Parietal lobe (tissue), 2 donors: ENCODE measurements at places on chromosomes 7 and 10. TPM values are rescaled to one million over a fixed set of nuclear protein-coding genes. Genes with fewer than 3 reads are reported as not detected.

The CNPY1 gene
- not detected for total RNA-seq

The CADPS2 gene
- 10.0 TPM for total RNA-seq

The PRKG1 gene
- 27.2 TPM for total RNA-seq

The C1QL3 gene
- total RNA-seq: 16.9 TPM

The ZNF746 gene
- total RNA-seq: 27.2 TPM

The PILRA gene
- 3.8 TPM for total RNA-seq

The CALHM1 gene
- total RNA-seq: not detected

The ADK gene
- 42.6 TPM for total RNA-seq

The NUTM2A gene
- 3.1 TPM for total RNA-seq

The ICA1 gene
- total RNA-seq: 32.2 TPM

The MACC1 gene
- total RNA-seq: under 0.01 TPM

The CCM2 gene
- total RNA-seq: 24.7 TPM

The GTF2IRD1 gene
- total RNA-seq: 27.5 TPM

The PGAM2 gene
- total RNA-seq: 2.5 TPM

The GHRHR gene
- not detected for total RNA-seq

The ASB15 gene
- not detected for total RNA-seq

The EBF3 gene
- 0.31 TPM for total RNA-seq

The ARMC3 gene
- 3.8 TPM for total RNA-seq

The SLC26A4 gene
- total RNA-seq: 16.0 TPM

The MGMT gene
- 10.6 TPM for total RNA-seq

The LRIT1 gene
- not detected for total RNA-seq

The CREB3L2 gene
- total RNA-seq: 1.9 TPM

The C7orf57 gene
- 1.3 TPM for total RNA-seq

The JAKMIP3 gene
- total RNA-seq: 7.8 TPM

The MRLN gene
- total RNA-seq: 1.3 TPM

The HOXA3 gene
- not detected for total RNA-seq

The ITGB8 gene
- total RNA-seq: 124 TPM

The NXPH1 gene
- total RNA-seq: 33.5 TPM

The ANKRD30A gene
- not detected for total RNA-seq

The CUBN gene
- total RNA-seq: 7.2 TPM

The DLX5 gene
- 7.5 TPM for total RNA-seq

The KIF20B gene
- total RNA-seq: 13.1 TPM

The SLC35B4 gene
- total RNA-seq: 35.4 TPM

The HGF gene
- total RNA-seq: 8.8 TPM

The LIPN gene
- total RNA-seq: not detected

The ARMS2 gene
- not detected for total RNA-seq

The SRGN gene
- total RNA-seq: 8.1 TPM

The CNNM1 gene
- total RNA-seq: 5.6 TPM

The DENND2A gene
- 29.4 TPM for total RNA-seq

The ENKUR gene
- 4.4 TPM for total RNA-seq

The DKK1 gene
- 2.5 TPM for total RNA-seq

The OR2A42 gene
- total RNA-seq: under 0.01 TPM

The KCNMA1 gene
- total RNA-seq: 120 TPM

The RSPH10B2 gene
- total RNA-seq: 4.7 TPM

The PDE6C gene
- total RNA-seq: not detected

The FLNC gene
- 4.1 TPM for total RNA-seq

The OR2A12 gene
- total RNA-seq: not detected

The WNT8B gene
- total RNA-seq: 0.31 TPM

The CYP26C1 gene
- 0.63 TPM for total RNA-seq
